ENCODE measurements at places on chromosomes 3 and 15.
A peak's percentile ranks its signal among the peaks of the same experiment; 100 is the strongest.

DNA sequence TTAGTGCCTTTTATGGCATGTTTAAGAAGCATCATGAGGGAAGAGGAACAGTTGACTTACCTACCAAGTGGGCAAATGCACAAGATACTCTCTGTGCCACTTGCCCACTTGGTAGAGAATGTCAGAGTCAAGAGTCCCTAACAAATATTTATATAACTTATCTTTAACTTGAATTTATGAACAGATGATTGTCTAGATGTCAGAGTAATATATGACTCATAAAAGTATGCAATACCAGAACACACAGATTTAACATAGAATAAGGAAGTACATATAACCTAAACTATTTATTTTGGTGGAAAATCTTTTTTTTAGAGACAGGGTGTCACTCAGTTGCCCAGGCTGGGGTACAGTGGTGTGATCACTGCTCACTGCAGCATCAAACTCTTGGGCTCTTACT, 130.0 kb upstream of the NANOGP8 start:
- no peak for DNase-seq

DNA sequence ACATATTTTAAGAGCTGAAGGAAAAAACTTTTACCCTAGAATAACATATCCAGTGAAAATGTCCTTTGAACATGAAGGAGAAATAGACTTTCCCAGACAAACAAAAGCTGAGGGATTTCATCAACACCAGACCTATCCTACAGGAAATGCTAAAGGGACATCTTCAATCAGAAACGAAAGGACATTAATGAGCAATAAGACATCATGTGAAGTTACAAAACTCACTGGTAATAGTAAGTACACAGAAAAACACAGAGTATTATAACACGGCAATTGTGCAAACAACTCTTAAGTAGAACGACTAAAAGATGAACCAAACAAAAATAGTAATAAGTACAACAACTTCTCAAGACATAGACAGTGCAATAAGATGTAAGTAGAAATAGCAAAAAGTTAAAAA, 3.5 kb upstream of the ZSCAN2 start:
- no peak for DNase-seq

DNA sequence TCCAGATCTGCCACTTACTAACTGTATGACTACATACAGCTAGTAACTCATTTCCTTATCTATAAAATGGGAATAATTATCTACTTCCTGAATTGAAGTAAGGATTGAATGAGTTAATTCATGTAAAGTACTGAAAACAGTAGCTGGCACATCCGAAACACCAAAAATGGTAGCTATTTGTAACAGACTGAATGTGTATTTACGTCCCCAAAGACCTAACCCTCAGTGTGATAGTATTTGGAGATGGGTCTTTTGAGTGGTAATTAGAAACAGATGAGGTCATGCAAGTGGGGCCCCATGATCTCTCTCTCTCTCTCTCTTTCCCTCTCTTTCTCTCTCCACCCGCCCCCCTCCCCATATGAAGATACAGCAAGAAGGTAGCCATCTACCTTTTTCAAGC, 146.2 kb downstream of the PLCH1 start:
- DNase-seq = no peak

DNA sequence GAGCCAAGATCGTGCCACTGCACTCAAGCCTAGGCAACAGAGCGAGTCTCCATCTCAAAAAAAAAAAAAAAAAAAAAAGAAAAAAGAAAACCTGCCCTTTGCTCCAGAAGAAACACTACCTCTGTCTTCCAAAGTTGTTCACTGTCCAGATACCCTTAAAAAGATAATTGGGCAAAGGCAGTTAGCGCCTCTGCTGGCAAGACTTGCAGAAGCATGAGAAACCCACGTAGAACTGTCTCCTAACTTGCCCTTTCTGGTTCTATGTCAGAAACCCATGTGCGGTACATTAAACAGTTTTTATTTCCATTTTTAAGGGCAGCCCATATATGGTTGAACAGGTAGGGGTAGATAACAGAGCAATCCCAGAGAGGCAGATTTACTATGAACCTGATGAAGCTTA, 1026.4 kb downstream of the ROBO2 start:
- no peak for DNase-seq

DNA sequence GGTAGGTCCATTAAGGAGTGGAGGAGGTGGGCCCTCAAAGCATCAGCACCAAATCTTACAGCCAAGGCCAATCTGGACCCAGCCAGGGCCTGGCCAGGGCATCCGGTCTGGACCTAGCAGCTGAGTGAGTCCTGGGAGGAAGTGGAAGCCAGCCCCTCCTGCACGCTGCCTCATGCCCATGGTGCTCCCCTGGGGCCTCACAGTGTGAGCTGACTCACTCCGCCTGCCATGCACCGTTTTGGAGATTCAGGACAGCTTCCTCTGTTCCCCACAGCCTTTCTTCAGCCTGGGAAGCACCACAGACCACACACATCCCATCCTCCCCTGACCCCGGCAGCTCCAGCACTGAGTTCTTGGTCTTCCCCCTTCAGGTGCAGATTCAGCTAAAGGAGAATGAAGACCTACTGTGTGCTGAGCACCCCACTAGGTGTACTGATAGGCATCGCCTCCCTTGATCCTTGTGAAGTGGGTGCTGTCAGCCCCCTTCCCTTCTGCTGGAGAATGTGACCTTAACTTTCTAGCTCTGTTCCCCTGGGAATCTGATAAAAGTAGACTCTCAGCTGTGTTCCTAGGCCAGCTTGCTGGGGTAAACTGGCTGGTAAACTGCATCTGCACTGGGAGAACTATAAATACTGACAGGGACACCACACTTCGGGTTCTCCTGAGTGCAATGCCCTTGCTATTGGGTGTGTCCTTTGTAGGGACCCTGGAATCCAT, 36.8 kb upstream of the SEC13 start:
- peak; percentile 93 for DNase-seq

DNA sequence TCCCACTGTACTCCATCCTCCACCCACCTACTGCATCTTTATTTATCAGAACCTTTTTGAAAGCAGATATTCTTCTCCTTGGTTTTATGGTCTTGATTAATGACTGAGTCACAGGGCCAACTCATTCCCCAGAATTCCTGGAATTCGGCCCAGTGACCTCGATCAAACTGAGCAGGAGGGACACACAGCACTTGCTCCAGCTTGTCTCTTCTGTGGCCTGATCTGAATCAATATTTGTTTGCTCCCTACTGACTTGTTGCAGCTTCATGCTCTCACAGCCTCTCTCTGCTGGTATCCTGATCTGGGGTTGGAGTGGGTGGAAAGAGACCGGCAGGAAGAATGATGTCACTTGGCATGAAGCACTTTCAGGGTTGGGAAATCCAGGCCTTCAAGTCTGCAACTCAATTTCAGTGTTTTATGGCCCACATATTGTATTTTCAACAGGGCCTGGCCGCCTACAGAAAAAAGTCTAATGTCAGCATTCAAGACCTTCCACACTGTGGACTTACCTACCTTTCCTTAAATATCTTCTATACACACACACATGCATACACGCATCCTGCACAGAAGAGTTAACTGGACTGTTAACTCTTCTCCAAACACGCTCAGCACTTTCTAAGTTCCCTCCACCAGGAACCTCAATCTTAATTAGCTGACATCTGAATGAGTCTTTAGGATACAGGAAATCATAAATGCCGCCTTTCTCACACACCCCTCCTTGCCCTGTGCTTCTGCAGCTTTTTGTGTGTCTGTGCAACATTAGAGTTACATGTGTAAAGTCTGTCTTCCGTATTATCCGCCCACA, 4.6 kb downstream of the ANXA2 start:
- DNase-seq = peak; percentile 99

DNA sequence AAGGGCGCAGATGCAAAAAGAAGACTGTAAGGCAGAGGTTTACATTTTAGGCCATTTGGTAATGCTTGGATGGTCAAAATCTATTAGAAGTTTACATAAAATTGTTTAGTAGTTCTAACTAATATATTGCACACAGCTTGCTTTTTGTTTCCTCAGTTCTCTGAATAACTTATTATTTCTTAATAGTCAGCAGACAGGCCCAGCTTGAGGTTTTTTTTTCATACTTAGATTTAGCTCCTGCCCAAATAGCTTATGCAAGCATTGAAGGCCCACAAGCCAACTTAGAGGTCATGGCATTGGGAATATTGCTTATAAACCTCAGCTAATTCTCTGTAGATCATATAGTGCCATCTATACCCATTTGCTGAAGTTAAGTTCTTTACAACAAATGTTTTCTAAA, 172.5 kb downstream of the RAP2B start:
- no peak for DNase-seq

DNA sequence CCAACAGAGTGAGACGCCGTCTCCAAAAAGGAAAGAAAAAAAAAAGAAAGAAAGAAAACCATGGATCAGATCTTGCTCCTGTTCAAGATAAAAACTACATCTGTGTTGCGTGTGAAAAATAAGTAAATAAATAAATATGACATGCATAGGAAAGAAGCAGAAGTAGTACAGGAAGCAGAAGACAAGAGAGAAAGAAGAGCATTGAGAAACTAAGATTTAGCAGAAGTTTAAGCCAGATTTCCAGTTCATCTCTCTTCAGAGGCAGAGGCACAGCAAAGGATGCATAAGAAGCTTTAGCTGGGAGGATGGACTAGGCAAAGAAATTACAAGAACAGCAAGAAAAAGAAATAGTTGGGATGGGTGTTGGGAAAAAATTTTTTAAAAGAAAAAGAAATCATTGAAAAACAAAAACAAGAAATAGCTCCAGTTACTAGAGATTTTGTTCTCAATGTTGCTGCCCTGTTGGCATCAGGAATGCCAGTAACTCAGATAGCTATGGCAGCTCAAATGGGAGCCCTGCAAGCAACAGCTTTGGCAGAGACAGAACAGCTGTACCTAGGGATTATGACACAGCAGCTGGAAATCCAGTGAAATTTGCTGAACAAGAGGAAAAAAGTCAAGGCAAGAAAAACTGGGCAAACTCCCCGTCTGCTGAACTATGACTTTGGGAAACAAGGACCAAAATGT, 17.3 kb downstream of the AP3S2 start:
- DNase-seq = no peak

GRCh38 chr15:42640109-42640508, 64.7 kb downstream of the STARD9 start:
- DNase-seq = no peak

DNA sequence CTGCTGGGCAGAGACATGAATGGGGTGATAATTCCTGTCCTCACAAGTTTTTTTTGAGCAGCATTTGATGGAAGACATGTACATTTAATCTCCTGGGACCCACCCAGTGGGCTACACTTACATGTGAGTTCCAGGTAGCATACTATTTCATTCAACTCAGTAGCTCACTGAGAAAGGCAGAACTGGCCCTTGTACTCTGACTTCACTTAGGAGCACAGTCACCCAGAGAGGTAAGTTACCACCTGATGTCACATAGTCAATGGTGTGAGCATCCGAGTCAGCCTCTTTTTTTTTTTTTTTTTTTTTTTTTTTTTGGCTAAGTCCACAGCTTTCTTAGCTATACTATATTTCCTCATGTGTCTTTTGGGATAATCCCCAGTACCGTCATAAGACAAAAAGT, 32.7 kb upstream of the MCTP2 start:
- DNase-seq = no peak

GRCh38 chr15:26891448-26892181, 24.8 kb downstream of the GABRA5 start:
- peak; percentile 79 for DNase-seq

DNA sequence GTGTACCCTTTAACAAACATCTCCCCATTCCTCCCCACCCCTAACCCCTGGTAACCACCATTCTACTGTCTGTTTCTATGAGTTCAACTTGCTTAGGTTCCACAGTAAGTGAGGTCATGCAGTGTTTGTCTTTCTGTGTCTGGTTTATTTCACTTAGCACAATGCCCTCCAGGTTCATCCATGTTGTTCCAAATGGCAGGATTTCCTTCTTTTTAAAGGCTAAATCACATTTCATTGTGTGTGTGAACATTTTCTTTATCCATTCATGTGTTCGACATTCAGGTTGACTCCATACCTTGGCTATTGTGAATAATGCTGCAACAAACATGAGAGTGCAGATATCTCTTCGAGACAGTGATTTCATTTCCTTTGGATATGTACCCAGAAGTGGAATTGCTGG, 62.7 kb downstream of the TJP1 start:
- no peak for DNase-seq

- DNase-seq = peak; percentile 37
Measured at GRCh38 chr3:9110802-9111201, 138.6 kb downstream of the SRGAP3 start.

- DNase-seq = no peak
Measured at GRCh38 chr3:60660026-60660425, 591.2 kb downstream of the FHIT start.

DNA sequence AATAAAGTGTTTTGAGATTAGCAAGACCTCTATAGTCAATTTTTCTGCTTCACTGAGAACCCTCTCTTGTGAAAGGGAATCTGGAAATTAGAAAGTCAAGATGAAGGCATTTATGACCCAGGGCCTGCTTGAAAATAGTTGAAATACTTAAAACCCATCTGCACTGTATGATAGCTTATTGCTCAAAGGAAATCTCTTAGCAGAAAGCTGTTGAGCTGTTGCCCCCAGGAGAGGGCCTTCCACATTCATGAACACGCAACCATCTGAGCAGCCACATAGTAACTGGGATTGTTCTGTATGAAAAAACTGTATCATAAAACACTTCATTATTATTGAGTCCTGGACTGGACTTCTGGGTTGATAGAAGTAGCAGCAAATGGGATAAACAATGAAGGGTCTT, 106.4 kb upstream of the PTX3 start:
- DNase-seq = peak; percentile 69

DNA sequence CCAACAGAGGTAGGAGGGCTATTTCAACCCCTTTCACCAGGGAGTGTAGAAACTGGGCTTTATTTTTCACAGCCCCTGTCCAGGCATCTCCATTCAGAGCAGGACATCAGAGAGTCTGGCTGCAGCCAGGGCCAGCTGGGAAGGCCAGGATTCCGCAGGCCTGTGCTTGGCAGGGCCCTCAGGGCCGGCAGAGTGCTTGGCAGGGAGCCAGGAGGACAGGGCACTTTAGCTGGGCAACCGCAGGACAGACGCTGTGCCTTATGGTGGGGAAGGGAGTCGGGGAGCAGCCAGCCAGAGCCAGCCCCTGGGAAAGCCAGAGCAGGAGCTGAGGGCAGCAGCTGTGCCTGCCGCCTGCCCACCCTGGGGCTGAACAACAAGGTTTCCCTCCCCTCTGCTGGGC, 34.5 kb upstream of the IQCF6 start:
- DNase-seq = no peak

DNA sequence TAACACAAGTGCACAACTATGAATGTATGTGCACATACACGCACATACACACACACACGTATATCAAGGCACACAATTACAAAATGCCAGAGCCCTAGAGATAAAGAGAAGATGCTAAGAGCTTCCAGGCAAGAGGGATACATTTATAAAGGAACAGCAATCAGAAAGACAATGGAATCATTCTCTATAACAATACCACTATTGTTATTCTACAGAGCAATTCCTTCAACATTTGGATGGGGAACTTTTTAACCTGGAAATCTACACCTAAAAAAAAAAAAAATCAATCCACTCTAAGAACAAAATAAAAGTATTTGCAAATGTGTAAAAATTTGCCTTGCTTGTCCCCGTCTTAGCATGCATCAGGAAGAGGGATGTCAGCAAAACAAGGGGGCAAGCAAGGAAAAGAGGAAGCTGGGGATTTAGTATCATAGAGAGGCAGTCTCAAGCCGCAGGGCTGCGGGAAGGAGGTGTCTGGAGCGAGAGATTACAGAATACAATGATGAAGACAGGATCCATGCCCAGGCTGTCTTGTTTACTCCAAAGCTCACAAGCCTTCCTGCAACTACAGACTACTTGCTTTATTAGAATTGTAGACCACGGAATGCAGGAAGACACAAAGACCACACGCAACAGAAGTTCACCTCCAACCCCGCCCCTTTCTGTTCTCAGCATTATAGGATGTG, 220.2 kb downstream of the NTRK3 start:
- DNase-seq = no peak

- DNase-seq = no peak
Measured at GRCh38 chr15:58426501-58426900, 5.3 kb upstream of the LIPC start.

Data from fibroblast of skin of right biceps (primary cell).